Cortex of kidney (tissue), 1 donor: ENCODE measurements at places on chromosomes 11 and 22.

GRCh38 chr11:74030723-74031676 is 22.1 kb upstream of the UCP3 start:
- no peak for DNase-seq

GRCh38 chr11:107043242-107044006 is 25.1 kb upstream of the GUCY1A2 start:
- DNase-seq, result no peak

- no peak for DNase-seq
Observed at GRCh38 chr11:123510579-123510905, 80.5 kb downstream of the GRAMD1B start.

GRCh38 chr11:69575296-69576068 is 65.5 kb upstream of the CCND1 start:
- DNase-seq, result no peak

DNA sequence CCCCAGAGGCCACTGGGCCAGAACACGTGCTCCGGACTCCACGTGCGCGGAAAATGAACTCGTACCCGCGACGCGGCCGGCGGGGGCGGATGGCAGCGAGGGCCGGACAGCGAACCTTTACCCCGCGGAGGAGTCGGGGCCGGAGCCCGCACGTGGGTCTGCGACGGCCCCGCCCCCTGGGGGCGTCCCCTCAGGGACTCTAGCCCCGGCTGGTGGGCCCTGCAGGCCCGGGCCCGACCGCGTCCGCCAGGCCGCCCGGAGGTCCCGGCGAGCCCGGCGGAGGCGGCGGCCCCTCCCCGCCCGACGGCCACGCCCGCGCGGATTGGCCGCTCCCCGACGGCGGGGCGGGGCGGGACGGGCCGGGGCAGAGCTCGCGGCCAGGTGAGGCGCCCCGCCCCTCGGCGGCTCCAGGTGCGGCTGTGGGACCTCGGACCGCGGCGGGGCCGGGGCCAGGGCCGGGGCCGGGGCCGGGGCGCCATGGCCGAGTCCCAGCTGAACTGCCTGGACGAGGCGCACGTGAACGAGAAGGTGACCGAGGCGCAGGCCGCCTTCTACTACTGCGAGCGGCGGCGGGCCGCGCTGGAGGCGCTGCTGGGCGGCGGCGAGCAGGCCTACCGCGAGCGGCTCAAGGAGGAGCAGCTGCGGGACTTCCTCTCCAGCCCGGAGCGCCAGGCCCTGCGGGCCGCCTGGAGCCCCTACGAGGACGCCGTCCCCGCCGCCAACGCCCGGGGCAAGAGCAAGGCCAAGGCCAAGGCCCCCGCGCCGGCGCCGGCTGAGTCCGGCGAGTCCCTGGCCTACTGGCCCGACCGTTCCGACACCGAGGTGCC is at the start of gene FAM83F:
Gene FAM83F (plus strand): TSS at position 389 of the 827 bp plus-strand sequence. CDS start 89 bp downstream, at position 478.
- DNase-seq, result no peak

DNA sequence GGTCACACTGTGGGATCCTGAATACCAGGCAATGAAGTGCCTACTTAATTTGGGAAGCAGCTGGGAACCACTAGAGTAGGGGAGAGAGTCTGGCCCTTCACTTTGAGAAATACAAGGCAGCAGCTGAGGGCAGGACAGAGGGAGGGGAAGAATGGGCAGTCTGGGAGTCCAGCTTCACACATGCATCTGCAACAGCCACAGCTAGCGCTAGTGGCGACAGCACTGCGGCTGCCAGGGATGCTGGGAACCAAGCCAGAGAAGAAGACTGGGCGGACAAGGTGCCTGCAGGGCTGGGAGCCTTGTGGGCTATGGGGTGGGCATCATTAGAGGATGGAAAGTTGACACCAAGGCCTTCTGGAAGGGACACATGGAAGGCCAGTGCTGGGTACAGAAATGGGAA is 15.8 kb downstream of the SCUBE2 start:
- no peak for DNase-seq

DNA sequence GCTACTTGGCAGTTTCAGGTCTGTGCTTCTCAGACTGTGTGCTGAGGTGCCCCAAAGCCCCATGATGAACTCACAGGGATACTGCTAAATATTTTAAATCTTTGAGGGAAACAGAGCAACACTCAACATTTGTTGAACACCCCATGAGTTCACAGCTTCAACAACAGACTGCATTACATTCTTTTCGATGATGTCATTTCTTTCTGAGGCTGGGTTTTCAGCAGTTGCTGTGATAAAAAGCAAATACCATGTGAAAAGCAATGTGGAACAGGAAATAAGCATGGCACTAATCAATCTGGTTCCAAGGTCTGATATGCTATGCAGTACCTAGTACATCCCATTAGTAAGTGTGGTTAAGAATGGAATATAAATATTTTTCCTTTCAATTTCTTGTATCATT is 82.7 kb downstream of the RPL27A start:
- no peak for DNase-seq

GRCh38 chr11:134558916-134559601 is 147.0 kb upstream of the B3GAT1 start:
- no peak for DNase-seq

GRCh38 chr11:30432716-30433115 is 109.8 kb downstream of the ARL14EP start:
- DNase-seq, result no peak

GRCh38 chr22:26564672-26565071 is 25.3 kb downstream of the TPST2 start:
- no peak for DNase-seq

DNA sequence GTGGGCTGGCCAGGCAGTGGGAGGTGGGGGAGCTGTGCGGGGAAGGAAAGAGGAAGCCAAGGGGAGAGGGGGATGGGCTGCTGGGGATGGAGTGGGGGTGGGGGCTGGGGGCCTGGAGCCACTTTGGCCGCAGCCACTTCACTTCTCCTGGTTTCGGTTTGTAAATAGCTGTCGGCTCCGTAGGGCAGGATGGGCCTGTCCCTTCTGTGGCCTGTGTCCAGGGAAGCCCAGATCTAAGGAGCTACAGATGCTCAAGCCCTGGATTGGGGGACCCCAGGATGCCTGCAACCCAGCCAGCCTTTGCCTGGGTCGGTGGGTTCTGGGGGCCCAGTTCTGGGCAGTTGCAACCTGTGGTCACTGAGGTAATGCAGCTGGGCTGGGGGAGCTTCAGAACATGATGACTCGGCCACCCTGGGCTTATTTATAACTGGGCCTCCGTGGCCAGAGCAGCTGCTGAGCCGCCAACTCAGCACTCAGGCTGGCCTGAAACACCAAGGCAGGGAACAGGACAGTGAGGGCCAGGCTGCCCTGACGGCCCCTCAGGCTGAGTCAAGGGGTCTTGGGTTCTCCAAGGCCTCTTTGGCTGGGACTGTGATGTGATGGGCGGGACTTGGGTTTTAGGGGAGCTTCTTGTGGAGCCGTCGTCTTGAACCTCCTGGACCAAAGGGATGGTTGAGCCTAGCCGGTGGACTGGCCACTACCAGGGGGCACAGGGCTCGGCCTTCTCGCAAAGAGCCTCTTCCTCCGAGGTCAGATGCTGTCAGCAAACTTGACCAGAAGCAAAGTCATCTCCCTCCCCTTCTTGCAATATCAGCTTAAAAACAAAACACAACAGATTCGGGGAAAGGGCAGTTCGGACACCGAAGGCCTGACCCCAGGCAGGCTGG is 15.0 kb upstream of the SLC39A13 start:
- no peak for DNase-seq

DNA sequence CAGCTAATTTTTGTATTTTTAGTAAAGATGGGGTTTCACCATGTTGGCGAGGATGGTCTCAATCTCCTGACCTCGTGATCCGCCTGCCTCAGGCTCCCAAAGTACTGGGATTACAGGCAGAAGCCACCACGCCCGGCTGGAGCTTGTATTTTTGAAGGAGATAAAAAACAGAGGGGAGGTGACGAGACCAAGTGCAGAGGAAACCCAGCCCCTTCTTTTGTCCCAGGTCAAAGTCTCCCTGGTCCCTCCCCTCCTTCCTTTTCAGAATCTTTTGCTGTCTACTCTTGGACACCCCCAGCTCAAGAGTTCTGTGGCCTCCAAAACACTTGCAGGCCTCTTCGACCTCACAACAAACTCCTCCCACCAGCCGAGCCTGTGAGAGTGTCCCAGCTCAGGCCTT is 12.2 kb upstream of the TMEM184B start:
- DNase-seq, result no peak

GRCh38 chr11:46015941-46016340 is 93.5 kb downstream of the LARGE2 start:
- DNase-seq, result no peak

DNA sequence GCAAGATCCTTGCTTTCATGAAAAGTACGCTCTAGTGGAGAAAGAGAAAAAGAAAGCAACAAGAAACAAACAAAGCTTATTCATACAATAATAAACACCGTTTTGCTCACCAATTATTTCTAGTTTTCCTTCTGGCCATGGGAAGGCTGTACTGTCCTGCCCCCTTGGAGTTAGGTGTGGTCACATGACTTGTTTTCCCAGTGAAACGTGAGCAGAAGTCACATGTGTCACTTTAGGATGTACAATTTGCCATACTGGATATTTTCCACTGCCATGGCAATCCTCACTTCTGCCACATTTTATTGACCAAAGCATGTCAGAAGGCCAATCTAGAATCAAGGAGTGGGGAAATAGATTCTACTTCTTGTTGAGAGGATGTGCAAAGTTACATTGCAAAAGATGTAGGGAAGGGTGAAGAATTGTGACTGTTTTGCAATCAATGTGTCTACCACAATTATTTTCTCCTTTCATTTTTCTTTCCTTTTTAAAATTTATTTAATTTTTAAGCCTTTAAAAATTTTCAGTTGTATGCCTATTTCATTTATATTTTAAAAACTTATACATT is 24.3 kb upstream of the TRAF6 start:
- DNase-seq, result no peak

GRCh38 chr11:15112131-15112541 is 2.6 kb upstream of the INSC start:
- no peak for DNase-seq

- DNase-seq, result no peak
Observed at GRCh38 chr11:65617136-65617850, 1.7 kb downstream of the PCNX3 start.

- DNase-seq, result no peak
Observed at GRCh38 chr11:6568191-6568918, 35.1 kb downstream of the RRP8 start.

DNA sequence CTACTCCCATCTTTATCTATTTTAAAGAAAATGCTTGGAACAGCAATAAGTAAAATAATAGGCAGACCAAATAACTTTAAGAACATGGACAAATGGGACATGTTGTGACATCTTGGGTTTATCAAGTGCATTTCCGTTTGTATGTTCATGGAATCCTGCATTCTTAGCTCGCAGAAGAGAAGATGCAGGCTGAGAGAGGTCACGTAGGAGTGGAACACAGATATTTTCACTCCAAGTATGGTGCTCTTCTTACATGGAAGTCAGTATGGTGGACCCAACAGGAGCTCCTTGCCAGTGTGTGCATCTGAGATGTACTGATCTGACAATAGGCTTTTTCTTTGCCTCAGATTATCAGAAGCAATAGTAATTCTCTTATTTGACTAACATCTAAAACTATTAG is 1.7 kb downstream of the E2F8 start:
- no peak for DNase-seq

DNA sequence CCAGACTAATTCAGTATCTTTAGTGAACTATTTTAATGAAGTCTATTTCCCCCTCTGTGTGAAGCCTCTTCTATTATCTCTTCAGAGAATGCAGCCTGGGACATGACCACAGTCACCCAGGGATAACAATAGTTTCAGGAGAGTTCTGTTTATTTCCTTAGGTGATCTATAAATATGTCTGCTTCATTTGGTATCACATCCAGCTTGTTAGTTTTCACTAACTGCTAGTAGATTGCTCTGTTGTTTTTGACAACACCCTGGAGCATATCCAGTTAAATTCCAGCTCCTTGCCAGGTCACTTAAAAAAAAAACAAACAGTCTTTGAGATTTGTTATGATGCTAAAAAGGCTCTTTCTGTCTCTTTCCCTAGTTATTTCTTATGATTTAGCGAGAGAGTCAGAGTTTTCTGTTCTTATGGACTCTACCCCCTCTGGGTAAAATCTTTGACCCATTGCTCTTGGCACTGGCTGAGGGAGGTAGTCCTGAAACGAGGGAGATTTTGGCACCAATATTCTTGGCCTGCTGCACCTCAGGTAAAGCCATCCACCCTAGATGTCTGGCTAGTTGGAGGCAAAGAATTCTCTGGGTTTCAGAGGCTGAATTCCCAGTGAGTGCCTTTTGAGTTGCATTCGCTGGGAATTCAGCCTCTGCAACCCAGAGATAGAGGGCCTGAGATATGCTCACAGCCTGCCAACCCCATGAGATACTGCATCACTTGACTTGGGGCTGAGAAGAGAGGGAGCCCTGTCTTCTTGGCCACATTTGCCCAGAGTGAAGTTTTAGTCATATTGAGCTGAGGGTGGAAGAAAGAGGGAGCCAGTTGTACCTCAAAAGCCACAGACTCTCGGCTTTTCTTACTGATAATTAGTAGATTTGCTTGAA is 159.1 kb downstream of the PGR start:
- no peak for DNase-seq

- DNase-seq, result no peak
Observed at GRCh38 chr22:43094551-43094950, 5.4 kb upstream of the TTLL1 start.

GRCh38 chr11:61384271-61385242 is 7.8 kb upstream of the TMEM216 start:
- no peak for DNase-seq

DNA sequence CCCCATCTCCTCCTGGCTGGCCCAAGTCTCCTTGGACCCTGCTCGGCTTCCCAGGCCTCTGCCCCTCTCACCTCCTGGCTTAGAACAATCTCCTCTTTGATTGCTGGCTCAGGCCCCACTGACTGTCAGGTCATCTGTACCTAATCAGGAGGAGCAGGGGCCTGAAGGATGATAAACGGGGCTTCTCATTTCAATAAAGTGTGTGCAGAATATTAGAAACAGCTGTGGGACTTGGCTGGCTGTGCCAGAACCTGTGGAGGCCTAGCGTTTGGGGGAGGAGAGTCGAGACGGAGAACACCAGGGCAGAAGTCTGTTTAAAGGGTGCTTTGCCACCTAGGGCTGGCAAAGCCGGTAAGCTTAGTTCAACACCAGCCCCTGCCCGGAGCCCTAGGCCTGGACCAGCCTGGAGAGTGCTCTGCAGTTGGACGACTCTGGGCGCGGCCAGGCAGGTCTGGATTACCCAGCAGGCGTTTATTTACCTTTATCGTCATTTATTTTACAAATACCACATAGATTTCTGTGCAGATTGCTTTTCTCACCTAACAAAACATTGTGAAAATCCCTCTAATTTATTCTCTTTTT is 10.1 kb upstream of the VSIG10L2 start:
- DNase-seq, result no peak

- no peak for DNase-seq
Observed at GRCh38 chr11:26072614-26073153, 259.2 kb upstream of the ANO3 start.

DNA sequence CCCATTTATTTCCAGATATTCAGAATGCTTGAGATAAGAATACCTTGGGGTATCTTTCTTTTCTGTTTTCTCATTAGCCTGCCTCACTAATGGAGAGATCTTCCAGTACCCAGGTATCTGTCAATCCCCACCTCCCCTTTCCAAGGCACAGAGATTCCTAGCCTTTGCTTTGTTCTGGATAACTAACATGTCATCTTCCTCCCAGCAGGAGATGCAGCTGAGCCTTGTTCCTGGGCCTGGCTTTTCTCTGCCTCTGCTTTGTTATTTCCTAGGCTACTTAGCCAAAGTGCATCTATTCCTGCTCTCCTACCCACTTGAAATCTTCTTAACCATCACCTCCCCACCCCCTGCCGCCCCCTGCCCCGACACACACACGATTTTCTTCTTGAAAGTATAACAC is 297.1 kb downstream of the NELL1 start:
- no peak for DNase-seq
